ENCODE measurements at places on chromosomes 3 and 15.
A peak's percentile ranks its signal among the peaks of the same experiment; 100 is the strongest.

GRCh38 chr15:47663101-47663500 is 54.2 kb upstream of the SEMA6D start:
- no peak for DNase-seq

DNA sequence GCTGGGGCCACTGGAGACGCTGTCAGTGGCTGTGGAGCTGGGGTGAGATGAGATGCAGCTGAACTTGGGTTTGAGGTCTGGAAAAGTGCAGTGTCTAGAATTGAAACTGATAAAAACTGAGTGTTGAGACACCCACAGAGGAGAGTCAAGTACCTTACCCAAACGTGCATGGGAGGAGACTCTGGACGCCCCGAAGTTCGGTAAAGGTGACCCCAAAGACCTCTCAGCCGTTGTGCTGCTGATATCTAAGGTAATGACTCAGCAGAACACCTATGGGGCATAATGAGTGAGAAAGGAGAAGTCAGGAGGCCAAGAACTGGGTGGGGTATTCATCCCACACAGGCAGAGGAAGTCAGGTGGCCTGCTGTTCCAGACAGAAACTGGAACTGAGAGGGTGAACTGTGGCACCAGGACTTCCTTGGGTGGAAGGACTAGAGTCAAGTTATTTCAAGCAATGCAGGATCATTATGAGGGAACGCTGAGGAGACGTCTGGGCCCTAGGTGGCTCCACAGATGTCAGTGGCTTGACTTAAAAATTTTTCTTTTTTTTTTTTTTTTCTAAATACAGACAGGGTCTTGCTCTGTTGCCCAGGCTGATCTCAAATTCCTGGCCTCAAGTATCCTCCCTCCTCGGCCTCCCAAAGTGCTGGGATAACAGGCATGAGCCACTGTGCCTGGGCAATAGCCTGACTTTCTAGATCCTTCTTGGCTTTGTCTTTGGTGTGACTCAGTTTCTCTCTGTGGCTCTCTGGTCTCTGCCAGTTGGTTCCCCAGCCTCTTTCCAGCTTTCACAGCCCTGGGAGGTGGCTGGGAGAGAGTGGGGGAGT is 67.6 kb upstream of the GCNT3 start:
- no peak for DNase-seq

- peak; percentile 25 for DNase-seq
These were observed 84.5 kb upstream of the SYNPR start for GRCh38 chr3:63193647-63194046.

DNA sequence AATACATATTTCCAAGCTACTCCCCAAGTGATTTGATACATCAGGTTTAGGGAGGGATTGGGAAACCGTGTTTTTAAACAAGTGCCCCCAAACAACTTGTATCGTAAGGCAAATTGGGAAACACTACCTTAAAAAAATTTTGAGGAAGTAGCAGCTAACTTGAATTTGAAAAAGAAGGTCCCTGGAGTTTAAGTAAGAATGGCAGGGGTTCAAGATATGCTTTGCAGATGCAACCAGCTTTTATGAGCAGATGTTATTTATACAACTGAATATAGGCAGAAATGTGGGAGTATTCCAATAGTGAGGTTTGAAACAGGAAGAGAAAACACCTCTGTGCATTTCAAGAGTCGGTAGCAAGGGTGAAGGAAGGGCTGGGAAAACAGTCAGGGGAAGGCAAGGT is 139.6 kb downstream of the IL20RB start:
- no peak for DNase-seq

GRCh38 chr3:37511463-37511920 is 337.1 kb upstream of the LRRFIP2 start:
- DNase-seq, result no peak

DNA sequence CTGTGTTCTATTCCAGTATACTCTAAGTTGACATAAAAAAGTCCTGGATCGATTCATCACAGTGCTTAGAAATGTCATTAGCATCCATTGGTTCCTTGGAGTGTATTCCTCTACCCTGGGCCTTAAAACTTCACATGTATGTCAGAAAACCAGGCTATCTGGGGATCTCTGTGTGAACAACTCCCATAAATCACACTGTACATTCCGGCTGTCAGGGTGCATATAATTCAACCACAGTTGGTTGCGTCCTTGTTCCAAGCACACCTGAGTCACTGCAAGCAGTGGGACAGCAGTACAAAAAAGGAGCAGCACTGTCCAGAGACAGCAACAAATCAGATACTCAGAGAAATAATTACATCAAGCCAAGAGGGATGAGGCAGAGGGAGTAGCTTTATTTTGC is 52.4 kb downstream of the PDZRN3 start:
- no peak for DNase-seq

- DNase-seq, result no peak
These were observed 128.6 kb downstream of the DUT start for GRCh38 chr15:48459571-48460442.

DNA sequence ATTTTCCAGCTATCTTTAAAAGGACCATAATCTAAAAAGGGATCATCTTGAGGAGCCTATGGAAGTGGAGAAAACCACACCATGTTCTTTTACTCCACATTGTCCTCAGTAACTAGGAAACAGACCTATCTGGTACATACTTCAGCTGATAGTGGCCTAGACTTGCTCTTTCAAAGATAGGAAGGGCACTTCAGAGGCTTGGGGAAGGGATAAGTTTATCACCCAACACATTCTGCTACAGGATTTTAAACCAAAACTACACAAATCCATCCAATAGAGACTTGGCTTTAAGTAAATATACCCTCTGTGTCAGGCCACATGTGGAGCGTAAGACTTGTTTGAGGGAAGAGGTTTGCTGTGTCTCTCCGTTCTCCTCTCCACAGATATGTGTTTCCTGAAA is 35.4 kb downstream of the CP start:
- DNase-seq, result no peak

GRCh38 chr3:10047876-10048275 is 21.6 kb downstream of the FANCD2 start:
- DNase-seq, result no peak

DNA sequence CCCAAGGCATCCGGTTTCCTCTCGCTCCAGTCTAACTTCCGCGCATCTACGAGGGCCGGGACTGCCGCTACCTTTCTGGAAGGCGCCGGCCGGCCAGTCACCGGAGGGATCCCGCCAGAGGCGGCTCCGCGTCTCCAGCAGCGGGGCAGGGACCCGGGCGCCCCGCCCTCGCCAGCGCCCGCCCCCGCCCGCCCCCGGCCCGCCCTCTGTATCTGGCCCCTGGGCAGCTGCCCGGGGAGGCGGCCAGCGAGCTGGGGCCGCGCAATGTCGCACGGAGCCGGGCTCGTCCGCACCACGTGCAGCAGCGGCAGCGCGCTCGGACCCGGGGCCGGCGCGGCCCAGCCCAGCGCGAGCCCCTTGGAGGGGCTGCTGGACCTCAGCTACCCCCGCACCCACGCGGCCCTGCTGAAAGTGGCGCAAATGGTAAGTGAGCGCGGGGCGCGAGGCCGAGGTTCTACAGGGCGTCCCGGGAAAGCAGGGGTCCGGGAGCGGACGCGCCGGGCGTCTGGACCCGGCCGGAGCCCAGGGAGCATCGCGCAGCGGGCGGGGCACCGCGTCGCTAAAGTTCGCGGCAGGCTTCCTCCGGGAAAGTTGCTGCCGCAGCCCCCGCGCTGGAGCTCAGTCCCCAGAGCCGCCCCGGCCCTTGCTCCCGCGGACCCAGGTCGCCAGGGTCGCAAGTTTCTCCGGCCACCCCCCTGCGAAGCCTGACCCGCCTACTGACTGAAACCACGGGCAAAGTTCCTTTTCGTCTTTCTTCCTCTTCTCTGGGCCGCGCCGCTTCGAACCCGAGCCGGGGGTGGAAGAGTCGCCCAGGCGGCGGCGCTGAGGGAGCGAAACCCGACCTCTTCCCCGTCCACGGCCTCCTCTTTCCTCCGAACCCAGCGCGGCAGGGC is at the start of gene CMTM7:
Gene CMTM7 (plus strand): TSS at position 211 of the 893 bp plus-strand sequence. CDS start 54 bp downstream, at position 265.
- DNase-seq, result no peak

DNA sequence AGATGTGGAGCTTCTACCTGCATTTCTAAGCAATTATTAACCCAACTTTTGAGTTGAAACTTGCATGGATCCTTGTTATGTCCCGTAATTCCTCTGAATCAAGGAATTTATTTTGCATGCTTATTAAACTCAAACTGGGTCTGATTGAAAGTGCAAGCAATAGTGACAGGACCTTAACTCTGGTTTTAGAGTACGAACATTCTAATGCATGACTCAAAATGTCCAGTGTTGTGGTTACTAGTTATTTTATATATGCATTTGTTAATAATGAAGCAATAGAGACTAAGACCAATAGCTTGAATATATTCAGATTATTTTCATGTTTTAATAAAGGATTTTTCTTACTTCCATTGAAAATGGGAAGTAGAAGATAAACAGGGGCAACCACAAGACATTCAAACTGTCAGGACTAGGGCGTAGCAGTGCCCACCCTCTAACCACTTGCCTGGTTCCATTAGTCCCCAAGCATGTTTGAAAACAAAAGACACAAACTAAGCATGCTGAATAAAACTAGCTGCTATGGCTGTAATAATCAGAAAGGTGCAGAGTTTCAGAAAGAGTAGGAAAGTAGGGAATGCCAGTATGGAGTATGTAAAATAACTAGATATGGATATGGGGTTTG is 28.1 kb downstream of the OIP5 start:
- DNase-seq, result no peak

DNA sequence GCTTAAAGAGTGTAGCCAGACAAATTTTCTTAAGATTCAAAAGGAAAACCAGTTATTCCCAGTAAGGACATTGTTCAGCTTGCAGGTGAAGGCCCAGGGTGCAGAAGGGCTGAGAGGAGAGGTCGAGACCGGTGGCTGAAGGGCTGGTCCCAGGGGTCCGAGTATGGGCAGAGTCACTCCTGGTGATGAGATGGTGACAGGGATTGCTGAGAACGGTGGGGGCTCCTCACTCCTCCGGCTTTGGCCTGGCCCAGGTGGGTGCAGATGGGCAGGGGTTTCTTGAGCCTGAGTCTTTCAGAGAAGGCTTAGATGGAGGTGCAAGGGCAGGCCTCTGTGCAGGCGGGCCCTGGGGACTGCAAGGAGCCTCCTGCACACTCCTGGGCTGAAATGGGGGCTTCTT is 56.2 kb downstream of the ZNF445 start:
- no peak for DNase-seq

GRCh38 chr15:38941399-38941953 is 376.9 kb upstream of the RASGRP1 start:
- peak; percentile 4 for DNase-seq

DNA sequence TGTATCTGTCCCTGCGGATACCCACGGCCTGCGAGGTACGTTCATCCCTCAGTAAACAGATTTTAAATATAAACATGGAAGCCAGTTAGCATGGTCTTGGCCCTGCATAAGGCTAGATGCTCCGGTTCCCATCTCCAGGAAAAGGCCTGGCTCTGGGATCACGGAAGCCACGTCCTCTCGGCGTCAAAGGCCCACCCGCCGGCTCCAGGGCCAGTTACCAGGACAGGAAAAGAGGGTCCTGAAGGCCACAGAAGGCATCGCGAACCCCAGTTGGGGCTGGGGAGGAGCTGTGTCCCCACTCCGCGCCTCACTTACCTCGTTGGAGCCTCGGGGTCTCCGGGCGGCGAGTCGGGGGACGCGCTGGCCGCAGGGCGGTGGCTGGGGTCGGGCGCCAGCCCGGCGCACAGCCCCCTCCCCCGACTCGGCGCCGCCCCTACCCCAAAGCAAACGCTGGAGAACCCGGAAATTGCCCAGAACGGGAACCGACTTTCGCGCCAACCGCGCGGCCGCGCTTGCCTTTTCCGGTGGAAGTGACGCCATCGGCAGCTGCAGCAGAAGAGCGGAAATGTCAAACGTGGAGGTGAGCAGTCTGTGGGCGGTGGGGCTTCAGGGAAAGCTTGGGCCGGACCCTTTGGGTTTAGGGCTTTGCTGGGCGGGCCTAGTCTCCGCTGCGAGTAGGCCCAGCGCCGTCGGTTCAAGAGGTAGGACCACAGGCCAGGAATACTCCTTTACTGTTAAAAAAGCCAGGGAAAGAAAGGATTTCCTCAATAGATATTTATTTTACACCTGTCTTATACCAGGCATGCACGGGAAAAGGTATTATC is at the start of gene TOPBP1:
Gene TOPBP1 (minus strand): TSS at position 488 of the 824 bp plus-strand sequence. CDS start 814 bp downstream, outside the sequence.
- DNase-seq, result peak; percentile 96

- no peak for DNase-seq
These were observed 39.5 kb downstream of the STARD5 start for GRCh38 chr15:81284256-81285031.

DNA sequence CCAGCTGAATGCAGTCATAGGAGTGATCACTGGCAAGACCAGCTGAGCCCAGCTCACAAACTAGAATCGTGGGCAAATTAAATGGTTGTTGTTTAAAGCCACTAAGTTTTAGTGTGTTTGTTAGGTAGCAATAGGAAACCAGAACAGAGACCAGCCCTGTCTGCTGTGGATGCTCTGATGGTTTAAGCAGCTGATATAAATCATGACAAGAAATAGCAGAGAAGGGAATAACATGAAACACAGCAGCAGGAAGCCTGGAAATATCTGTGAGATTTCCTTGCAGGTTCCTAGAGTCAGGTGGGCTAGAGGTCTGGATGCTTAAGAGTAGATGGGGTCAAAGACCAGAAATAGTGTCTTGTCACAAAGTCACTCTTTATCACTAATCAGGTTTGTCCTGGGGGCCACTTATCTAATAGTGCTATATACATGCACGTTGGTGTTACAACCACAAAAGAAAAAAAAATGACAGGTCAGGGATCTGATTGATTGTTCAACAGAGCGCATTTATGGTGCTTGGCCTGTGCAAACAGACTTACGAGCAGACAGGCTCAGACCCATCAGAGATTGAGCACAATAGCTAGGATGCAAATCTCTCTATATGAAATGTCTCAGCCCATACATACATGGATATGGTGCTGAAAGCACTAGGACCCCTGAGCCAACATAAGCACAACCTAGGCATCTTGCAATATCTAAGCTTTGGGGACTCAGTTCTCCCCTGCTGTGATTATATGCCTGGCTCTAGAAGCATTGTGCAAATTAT is 967.7 kb downstream of the AGBL1 start:
- DNase-seq, result no peak

DNA sequence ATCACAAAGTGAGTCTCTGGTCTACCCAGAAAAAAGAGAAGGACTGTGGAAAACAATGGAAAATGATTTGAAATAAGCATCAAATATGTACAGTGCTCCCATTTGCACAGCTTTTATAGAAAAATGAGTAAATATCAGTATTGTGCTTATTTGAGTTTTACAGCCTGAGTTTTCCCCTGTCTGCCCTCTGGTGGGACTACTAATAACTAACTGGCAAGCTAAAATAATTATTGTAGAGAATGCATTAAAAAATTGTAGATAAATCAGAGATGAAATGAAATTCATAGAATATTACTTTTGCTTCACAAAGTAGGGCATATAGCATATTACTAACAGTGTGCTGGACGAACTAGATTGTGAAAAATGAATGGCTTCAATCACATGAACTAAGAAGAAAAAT is 287.1 kb downstream of the NAALADL2 start:
- peak; percentile 15 for DNase-seq

DNA sequence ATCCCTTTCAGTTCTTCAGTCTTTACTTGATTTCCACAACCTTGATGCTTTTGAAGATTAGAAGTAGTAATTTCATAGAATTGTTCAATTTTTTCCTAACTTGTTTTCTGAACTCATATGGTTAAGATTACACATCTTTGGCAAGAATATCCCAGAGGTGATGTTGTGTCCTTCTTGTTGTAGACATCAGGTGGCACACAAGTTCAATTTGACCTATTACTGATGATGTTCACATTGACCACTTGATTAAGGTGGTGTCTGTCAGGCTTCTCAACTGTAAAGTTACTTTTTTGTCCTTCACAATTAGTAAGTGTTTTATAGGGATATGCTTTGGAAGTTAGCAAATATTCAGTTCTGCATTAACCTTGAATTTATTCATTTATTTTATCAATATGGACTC is 34.6 kb upstream of the THRB start:
- no peak for DNase-seq
